Natural killer cell treated with Interleukin-12 subunit alpha and Interleukin-12 subunit beta and Interleukin-15 and Interleukin-18, amount 100 ng/mL, for 72 hours (primary cell): ENCODE measurements at places on chromosomes 6 and 20.
A peak's percentile ranks its signal among the peaks of the same experiment; 100 is the strongest.

GRCh38 chr6:169190144-169190584 is 63.5 kb downstream of the THBS2 start:
- DNase-seq: no peak

GRCh38 chr6:147087641-147088040 is 116.6 kb upstream of the STXBP5 start:
- no peak for DNase-seq

DNA sequence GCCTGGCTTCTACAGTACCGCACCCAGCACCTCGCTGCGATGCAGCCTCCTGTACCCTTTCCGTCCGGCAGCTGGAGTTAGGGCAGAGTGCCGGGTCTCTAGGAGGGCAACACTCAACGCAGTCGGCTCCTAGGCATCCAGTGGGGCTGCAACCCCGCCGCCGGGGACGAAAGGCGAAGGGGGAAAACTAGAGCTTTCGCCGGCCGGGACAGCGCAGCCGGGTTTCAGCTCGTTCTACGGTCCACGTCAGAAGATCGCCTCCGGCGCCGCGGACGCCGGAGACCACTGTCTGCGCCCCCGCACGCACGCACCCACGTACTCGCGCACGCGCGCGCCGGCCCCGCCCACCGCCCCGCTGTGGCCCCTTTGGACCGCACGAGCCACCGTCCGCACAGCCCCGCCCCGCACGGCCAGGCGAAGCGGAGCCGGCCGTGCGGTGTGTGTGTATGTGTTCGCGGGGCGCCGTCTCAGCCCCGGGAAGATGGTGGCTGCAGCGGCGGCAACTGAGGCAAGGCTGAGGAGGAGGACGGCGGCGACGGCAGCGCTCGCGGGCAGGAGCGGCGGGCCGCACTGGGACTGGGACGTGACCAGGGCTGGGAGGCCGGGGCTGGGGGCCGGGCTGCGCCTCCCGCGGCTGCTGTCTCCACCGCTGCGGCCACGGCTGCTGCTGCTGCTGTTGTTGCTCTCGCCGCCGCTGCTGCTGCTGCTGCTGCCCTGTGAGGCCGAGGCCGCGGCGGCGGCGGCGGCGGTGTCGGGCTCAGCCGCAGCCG is at the start of gene ATRN:
TSS of gene ATRN (plus strand) at position 392 of the 770 bp plus-strand sequence. CDS start at position 482, 90 bp downstream.
- peak; percentile 97 for DNase-seq

DNA sequence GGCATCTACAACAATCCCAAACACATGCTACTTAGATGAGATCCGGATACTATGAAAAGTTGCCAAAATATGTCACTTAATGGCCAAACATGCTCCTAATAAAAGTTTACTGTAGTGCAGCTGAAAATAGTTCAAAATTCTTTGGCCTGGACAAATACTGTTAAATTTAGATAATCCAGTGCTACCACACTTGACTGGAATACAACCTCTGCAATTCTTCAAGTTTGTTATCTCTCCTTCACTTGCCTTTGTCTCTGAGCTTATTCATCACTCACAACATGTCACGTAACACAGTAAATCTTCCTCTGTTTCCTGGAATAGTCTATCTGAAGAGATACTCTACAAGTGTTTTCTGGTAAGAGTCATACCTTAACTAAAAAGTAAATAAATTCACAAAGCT is 10.5 kb upstream of the PLN start:
- DNase-seq: no peak

DNA sequence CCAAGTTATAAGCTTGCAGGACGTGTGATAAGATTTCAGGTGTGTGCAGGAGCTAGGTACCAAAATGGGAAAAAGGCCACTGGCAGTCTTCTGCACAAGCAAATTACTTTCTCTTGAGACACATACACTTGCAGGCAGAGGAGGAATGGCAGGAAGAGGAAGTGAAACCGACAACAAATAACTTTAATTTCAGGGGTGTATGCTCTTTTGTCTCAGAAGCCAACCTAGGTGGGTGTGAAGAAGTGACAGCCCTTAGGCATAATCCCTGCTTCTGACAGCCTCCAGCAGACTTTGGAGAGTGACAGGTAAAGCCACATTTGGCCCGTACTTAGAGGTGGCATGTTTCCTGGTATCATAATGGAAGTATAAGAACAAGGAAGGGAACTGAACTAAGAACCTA is 118.8 kb upstream of the TRAF3IP2 start:
- no peak for DNase-seq

DNA sequence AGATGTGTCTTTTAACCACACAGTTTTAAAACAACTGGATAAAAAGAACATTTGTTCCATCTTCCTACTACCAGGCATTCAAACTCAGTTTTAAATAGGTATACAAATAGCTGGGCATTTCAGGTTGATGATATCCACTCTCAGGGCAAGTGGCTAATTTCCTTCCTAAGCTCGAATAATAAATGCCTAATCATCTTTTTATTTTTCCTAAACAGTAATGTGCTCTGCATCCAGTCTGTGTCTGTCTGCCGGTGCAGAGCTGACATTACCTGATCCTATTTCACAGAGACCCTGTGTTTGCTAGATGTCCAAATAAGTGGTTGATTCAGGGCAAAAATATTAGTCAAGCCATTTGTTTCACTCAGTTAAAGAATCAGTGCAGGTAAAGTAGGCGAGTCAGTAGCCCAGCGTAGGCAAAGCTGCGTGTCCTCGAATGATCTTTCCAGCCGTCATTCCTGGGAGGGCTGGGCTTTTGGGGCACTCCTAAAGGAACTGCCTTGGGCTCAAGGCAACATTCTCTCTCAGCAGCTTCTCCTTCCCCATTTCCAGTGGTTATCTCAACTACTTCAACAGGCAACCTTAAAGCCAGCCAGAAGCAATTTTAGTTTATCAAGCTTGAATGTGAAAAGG is 74.2 kb upstream of the BMP2 start:
- DNase-seq: no peak

GRCh38 chr6:73231986-73232391 is 6.7 kb upstream of the KHDC1L start:
- DNase-seq: no peak

DNA sequence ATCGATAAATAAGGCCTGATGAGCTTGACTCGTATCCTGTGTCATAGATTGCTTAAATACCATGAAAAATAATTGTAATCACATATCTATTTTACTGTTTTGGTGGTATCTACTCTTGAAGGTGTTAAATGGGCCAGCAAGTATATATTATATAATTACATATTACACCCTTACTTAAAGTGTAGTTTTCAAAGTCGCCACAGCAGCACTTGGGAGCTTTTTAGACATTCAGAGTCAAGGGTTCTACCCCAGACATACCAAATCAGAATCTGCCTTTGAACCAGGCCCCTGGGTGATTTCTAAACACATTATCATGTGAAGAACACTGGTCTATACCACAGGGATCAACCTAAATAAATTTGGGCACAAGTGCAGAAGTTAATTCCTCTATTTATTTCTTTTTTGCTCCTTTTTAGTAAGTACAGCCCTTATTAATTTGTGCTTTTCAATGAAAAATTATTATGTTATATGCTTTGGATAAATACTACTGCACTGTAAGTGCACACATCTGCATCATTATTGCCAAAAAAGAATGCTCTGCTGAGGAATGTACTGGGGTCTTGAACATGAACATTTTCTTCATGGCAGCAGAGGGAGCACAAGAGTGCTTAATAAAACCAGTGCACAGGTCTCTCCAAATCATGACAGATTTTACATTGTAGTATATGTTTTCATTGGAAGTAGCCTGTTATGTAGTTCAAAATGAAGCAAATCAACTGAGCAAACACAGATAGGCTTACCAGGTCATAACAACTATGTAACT is 3.1 kb upstream of the ATXN1 start:
- DNase-seq: no peak

- no peak for DNase-seq
Measured at GRCh38 chr6:15264902-15265761, 19.3 kb downstream of the JARID2 start.

GRCh38 chr20:51326201-51326819 is 216.2 kb downstream of the NFATC2 start:
- DNase-seq: no peak

DNA sequence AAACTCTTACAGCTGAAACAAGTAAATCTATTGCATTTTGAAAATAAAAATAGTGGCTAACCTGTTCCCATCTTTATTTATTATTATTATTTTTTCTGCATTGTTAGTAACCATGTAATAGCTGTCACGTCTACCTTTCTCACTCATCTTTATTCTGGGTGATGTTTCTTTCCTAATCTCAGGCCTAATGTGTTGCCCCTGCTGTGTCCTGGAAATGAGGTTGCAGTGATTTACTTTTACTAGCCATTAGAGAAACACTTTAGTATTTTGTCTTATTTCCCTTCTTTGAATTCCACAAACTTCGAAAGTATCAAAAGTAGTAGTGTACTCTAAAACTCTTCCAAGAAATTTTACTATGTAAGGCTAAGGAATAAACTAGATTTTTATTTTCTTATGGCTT is 546.9 kb downstream of the GRIK2 start:
- no peak for DNase-seq

GRCh38 chr6:46419576-46420002 is 71.7 kb downstream of the RCAN2 start:
- DNase-seq: no peak

GRCh38 chr6:6333501-6333900 is 13.0 kb upstream of the F13A1 start:
- no peak for DNase-seq

DNA sequence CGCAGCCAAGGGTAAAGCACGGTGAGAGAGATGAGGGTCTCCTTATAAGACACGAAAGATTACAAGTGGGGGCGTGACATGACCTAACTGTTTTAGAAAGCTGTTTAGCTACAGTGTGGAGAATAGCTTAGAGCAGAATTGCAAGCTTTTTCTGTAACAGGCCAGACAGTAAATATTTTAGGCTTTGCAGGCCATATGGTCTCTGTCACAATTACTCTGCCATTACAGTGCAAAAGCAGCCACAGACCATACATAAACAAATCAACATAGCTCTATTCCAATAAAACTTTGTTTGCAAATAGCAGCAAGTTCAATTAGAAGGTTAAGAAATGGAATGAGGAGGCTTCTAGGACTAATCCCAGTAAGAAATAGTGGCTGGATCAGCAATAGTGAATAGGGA is 16.8 kb downstream of the PGM3 start:
- no peak for DNase-seq

- DNase-seq: no peak
Measured at GRCh38 chr6:46014046-46014445, 1.6 kb downstream of the CLIC5 start.

DNA sequence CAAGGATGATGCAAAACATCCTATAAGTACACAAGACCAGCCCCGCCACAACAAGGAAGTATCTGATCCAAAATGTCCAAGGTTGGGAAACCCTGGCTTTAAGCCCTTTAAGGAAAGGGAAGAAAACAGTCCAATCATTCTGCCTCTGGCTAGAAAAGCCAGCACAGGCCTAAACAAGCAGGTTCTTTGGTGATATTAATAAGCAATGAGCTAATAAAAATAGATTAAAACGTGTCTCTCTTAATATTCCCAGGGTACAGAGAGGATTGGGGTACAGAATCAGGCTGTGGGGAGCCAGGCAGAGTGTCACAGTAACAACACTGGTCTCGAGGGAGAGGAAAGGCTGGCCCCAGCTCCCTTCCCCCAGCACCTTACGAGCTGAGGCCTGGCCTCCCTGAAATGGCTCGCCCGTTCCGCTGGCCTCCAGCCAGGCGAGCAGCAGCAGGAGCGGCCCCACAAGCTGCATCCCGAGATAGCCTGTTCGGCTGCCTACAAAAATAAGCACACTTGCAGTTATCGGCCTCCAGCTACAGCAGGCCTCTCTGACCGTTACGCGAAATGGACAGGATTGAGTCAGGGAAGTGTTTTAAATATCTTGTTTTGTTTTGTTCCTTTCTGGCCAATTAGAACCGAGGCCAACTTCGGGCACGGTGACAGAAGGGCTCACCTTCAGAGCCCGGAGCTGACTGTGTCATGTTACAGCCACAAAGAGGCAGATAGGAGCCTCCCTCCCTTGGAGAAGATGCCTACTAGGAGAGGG is 4.0 kb upstream of the ZMYND8 start:
- DNase-seq: no peak

DNA sequence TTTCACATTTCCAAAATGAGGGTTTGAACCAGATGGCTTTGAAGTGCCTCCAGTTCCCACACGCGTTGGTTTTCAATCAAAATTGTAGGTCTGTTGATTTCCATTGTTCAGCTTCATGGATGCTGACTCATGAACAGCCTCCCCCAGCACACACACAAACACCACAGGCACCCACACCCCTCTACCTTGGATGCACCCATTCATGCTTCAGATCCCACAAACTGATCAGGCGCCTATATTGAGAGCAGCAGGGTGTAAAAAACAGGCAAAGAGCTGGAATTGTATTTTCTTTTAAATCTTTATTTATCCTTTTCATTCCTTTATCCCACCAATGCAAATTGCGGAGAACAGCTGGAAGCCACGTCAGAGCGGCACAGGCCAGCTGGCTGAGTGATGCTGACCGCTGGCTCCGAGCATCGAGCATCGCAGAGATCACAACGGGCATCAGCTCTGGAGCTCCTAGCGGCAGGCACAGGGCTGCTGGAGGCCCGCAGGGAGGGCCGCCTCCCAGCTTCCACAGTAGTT is 29.3 kb upstream of the TBC1D7 start:
- no peak for DNase-seq

DNA sequence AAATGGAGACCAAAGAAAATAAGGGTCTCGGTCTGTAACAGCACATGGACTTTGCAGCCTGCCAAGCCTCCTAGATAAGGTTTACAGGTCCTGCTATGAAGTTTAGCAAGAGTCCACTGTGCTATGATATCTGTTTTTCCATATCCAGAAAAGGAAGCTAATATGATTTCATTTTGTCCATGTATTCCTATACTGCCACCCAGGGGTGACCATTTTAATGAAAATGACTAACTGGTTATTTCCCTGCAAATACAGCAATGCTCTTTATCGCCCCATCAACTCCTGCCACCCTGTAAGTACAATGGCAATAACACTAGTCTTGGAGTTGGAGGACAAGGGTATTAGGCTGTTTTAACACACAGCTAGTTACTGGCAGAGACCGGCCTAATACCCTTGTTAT is 115.2 kb upstream of the GLP1R start:
- DNase-seq: no peak
